Stimulated activated CD8-positive, alpha-beta memory T cell treated with anti-CD3 and anti-CD28 coated beads, Interleukin-7, amount 100 ng/mL, for 1 hour (primary cell): ENCODE measurements at places on chromosomes 16 and 17.

GRCh38 chr16:49921791-49922456, 66.0 kb upstream of the ZNF423 start:
- DNase-seq = peak; percentile 2

DNA sequence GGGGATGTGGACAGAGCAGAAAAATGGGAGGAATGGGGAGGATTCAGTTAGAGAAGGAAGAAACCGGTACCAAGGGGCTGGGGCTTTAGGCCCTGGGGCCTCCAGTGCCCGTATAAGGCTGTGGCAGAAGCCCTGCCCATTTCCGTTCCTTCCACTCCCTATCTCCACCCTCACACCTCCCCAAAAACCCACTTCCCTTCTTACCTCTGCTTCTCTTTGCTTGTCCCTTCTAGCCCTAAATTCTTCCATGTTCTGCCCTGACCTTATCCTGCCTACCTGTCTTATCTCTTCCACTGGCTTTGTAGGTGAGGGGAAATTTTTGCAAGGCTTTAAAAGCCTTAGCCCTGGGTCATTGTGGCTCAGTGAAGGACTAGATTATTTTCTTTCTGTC, 4.1 kb downstream of the RNF167 start:
- DNase-seq = no peak

- no peak for DNase-seq
Measured at GRCh38 chr17:78255029-78255656, 23.7 kb downstream of the TMEM235 start.

DNA sequence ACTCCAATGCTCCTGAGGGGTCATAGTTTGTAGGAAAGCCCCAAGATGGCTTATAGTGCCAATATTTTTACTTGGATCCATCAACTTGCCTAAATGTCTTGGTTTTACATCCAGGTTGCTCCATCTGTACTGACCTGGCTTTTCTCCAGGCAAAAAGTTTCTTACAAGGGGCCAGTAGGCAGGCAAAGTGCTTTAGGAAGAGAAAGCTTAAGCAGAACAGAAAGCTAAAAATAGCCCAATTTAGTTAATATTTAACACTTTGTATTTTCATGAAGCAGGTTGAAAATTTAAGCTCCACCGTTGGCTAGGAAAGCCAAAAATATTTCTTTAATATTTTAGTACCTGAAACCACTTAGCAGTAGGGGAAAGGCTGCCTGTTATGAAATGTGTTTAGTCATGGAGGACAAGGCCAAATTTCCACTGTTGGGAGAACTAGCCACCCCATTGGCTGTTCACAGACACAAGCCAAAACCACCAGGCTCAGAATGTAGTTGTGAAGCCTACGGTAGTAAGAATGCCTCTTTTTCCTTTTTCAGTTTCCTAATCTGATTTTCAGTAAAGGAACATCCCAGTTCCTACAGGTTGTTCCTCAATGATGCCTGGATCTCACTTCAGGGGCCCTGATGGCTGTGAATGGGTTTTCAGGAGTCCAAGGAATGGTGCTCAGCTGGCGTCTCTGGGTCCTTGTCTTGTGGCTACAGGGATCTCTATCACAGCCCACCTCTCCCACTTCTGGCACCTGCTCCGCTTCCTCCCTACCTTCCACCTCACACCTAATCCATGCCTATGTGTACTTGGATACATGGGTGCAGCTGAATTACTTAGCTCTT, 324.8 kb downstream of the PMP22 start:
- no peak for DNase-seq

DNA sequence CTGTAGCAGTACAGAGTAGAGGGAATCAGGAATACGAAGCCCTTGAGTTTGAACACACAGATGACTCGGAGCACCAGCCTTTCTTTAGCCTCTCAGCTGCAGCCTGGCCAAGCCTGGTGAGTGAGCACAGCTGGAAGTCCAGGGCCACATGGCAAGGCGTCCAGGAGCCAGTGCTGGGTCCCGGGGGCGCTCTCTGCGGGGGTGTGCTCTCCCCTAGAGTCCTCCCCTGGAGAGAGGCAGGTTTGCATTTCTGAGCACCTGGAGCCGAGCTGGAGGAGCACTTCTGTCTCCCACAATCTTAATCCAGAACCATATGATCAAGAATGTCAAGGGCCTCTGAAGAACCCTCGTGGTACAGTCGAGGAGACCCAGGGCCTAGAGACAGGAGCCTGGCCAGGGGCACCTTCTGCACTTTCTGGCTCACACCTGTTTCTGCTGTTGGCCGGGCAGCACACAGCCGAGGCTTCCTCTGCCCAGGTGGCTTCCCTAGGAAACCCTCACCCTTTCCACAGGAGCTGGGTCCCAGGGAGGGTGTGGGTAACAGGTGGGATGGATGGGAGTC, 78.3 kb downstream of the PLD6 start:
- DNase-seq = no peak

- no peak for DNase-seq
Measured at GRCh38 chr17:79132271-79133064, 57.8 kb downstream of the ENGASE start.

DNA sequence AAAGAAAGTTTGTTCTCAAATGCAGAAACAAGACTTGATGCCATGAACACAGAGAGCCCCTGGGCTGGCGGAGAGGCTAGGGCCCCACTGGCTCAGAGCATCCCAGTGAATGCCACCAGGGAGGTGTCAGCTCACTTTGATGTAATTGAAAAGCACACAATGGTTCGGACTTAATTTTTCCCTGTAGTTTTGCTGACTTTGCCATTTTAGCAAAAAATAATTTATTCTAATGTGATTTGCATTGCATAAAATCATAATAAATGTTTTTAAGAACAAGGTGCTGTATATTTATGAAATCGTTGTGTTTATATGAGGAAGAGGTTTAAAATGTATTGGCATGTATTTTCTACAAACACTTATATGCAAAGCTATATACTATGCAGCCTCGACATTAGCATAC, 140.5 kb downstream of the HS3ST4 start:
- DNase-seq = no peak

- no peak for DNase-seq
Measured at GRCh38 chr17:81437191-81437651, 42.0 kb downstream of the BAHCC1 start.

DNA sequence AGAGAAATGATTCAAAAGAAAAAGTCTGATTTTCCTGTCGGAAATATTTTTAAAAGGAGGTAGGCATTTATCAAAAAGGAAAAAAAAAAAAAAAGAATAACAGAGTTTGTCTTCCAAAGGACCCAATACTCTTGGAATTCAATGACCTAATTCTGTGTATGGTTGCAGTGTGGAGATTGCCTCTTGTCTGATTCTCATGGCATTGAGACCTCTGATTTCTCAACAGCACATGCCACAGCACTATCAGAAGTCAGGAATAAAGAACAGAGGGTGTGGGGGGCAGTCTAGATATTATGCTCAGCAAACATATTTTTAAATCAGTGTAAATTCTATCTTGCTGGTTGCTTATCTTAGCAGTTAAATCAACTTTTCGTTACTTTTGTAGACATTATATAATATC, 81.3 kb upstream of the SOX9 start:
- no peak for DNase-seq

DNA sequence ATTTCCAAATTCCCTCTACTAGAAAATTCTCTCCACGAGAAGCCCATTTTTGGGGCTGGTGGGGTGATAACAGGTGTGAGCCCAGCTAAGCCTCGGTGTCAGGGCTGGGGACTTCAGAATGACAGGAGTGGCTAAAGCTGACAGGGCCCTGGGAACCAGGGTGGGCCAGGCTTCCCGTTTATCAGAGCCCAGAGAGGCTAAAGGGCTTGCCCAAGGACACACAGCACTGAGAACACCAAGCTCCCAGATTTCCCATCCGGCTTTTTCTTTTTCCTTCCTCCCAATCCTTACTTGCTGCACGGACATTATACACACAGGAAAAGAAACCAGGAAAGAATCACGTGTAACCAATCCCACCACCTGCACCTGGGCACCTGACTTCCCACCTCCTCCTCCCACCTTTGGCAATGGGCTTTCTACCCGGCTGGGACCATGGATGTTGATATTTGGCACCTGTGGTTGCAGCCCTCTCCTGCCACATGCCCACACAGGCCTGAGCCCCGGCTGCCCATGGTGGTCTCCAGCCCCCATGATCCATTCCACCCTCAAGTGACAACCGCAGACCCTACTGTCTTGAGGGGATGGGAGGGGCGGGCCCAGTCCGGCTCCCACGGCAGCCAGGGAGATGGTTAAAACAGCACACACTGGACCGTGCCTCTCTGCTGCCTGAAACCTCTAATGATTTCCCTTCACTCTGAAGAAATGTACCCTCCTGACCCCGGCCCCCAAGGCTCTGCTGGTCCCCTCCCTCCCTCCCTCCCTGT, 78.9 kb downstream of the ENGASE start:
- DNase-seq = no peak
